Mucosa of descending colon (tissue), 3 donors: ENCODE measurements at places on chromosomes 12 and 14.

DNA sequence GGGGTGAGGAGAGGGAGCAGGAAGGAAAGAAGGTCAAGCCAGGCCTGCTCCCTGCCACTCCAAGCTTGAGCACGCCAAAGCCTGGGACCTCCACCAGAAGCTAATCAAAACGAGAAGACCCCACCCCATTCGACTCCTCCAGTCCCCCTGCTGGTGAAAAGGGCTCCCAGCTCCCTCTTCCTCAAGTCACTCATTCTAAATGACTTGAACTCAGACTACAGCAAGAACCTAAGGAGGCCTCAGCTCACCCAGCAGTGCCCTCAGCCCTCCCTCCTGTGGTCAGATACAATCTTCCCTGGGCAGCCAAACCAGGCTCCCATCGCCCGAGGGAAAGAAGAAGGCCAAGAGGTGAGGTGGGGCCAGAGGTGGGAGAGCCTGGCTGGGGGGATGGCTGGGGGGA lies 17.4 kb downstream of the HDAC7 start:
- DNase-seq, result no peak

- no peak for DNase-seq
These were observed 60.5 kb upstream of the NUDT4 start for GRCh38 chr12:93317227-93317626.

- peak; percentile 37 for DNase-seq
These were observed 1.8 kb upstream of the CEP170B start for GRCh38 chr14:104863131-104863862.

GRCh38 chr12:116026768-116027550 lies 250.5 kb downstream of the MED13L start:
- DNase-seq, result no peak

GRCh38 chr14:102479107-102479506 lies 30.5 kb downstream of the ANKRD9 start:
- DNase-seq, result no peak

GRCh38 chr14:38310420-38310995 lies 54.6 kb upstream of the CLEC14A start:
- no peak for DNase-seq

DNA sequence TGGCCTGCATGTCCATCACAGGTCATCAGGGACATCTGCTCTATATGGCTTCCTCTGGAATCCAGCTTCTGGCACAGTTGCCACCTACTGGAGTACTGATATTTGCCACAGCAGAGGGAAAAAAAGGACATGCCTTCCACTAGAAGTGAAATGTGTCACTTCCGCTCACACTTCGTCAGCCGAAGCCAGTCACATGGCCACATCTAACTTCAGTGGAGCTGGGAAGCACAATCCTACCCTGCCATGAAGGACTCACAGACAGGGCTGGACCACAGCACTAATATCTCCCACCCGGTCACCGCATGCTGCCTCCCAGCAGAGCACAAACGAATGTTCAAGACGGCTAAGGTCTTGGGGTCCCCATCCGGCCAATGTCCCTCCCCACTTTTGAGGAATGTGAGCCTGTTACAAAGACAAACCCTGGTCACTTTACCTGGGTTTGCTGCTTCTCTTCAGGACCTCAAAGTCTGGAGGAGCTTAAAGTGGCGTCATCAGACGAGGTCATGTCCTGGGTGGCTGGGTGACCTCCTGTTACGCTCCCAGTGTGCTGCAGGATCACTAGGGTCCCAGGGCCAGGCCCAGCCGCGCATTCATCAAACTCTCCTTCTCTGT lies 98.6 kb downstream of the GCH1 start:
- no peak for DNase-seq

GRCh38 chr12:124906606-124907261 lies 7.7 kb downstream of the UBC start:
- peak; percentile 74 for DNase-seq

- no peak for DNase-seq
These were observed 42.7 kb downstream of the ALX1 start for GRCh38 chr12:85322715-85323114.

DNA sequence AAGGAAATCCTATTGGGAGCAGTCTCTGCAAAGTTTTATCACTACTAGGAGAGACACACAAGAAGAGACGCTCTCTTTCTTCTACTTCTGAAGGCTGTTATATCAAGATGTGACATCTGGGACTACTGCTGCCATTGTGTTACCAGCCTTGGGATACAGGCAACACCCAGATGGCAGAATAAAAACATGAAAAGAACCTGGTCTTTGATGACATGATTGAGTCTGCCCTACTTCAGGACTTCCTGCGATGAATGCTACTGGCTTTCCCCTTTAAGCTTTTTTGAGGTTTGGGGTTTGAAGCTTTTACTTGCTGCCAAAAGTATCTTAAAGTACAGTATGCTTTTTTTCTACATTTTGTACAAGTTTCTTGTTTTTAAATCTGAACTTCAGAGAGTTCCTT lies 29.2 kb upstream of the TRHDE start:
- no peak for DNase-seq
